Effector memory CD4-positive, alpha-beta T cell (primary cell): ENCODE measurements at places on chromosomes 3 and 15.

- DNase-seq = no peak
These were observed 37.5 kb upstream of the FSTL1 start for GRCh38 chr3:120488296-120488695.

- no peak for DNase-seq
These were observed 5.9 kb downstream of the LRRC28 start for GRCh38 chr15:99257107-99257750.

DNA sequence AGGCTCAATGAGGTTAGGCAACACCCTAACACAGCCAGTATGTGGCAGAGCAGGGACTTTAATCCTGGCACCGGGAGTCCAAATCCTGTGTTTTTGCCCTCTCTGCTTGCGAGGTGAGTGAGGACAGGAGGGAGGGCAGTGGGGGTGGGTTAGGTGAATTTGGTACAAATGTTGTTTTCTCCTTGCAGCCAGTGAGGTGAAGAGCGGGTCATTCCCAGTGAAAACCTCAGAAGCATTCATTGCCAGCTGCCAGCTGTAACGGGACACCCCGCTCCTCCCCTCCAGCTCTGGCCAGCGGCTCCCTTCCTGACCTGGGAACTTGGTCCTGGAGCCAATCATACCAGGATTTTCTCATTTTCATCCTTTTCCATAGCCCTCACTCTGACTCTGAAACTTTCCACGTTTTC is 45.7 kb upstream of the RAB6B start:
- DNase-seq = no peak

- DNase-seq = no peak
These were observed 44.4 kb downstream of the CDAN1 start for GRCh38 chr15:42692536-42692935.

DNA sequence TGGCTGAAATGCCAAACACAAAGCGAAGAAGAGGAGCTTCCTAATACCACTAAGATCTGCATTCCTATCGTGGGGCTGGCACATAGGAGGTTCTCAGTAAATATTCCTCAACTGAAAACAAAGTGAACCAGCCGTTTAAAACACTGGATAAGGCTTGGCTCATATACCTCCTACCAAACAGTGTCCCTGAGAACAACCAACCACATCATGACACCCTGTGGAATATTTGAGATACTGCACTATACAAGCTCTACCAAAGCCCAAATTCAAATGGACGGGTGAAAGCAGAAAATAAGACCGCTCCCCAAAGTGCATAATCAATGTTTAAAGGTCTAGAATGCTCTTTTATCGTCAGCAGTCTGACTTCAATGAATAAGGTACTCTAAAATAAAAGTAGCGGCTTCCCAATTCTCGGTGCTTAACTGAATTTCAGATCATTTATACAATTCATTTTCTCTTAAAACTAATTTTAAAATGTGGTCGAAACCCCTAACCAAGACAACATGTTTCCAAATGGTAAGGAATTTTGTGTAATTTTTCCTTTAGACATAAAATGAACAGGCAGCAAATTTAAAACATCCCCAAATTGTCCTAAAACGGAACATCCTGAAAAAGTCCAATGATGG is 425.8 kb downstream of the ERC2 start:
- no peak for DNase-seq

DNA sequence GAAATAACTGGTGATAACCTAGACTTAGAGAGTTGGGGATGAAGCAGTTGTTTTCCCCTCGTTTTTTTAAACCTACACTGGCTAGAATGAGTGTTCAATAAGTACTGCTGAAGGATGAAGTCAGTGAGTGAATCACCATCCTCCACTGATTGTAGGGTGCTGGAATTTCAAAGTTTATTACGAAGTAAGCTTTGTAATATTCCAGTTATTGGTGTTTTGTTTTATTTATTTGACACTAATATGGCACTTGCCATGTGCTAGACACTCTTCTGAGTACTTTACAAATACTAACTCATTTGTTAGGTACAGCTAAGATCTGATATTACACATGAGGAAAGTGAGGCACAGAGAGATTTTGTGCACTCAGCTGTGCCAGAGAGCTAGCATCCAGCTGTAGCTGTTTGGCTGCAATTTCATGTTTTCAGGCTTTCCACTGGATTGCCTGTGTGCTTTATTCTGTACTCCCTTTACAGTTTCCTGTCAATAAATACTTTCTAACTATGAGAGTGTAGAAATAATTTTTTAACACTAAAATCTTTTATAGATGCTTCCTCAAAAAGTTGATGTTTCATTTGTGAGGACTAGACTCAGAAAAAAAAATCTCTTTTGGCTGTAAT is 5.8 kb downstream of the MAP2K5 start:
- no peak for DNase-seq

DNA sequence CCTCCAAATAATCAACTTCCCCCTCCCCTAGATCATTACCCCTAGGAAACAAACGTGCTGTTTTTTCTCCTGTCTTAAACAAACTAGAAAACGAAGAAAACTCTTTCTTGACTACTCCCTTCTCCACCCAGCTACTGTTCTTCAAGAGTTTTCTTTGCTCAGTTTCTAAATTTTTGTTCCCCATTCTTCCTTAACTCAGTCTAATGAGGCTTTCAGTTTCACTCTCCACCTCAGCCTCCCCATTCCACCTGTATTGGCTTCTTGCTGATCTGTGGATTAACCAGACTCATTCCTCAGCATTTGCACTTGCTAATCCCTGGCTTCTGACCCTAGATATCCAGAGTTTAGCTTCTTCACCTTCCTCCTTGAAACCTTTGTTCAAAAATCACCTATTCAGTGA is 26.8 kb downstream of the SERPINI1 start:
- no peak for DNase-seq

DNA sequence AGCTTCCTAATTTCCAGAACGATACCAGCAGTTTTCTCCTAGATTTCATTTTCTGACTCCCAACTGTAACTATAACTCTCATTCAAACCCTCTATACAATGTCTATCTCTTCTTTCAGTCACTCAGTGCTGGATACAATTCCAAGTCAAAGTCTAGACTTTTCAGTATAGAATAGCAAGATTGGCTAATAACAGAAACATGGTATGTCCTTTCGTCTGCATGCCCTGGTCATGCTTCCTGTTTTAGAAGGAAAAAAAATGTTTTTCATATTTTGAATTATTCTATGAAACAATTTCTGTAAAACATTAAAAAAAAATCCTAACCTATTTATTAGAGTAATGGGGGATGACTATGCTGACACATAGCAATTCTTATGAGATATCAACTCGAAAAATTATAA is 180.0 kb downstream of the KCNAB1 start:
- no peak for DNase-seq

DNA sequence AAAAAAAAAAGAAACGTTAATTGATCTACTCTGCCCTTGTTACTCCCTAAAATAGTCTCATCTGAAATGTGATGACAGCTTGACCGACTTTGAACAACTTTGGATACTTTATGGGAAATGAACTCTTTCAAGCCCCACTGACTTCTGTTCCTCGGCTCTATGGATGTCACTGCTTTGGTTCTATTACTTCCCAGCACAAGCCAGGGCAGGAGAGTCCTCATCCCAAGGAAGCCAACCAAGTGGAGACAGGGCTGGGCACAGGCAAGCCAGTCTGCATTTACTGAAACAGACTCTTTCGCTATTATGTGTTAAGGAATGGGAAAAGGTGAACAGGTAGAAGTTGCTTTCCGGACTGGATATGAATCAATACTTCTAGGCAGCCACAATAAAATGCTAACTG is 444.0 kb downstream of the FOXP1 start:
- no peak for DNase-seq

DNA sequence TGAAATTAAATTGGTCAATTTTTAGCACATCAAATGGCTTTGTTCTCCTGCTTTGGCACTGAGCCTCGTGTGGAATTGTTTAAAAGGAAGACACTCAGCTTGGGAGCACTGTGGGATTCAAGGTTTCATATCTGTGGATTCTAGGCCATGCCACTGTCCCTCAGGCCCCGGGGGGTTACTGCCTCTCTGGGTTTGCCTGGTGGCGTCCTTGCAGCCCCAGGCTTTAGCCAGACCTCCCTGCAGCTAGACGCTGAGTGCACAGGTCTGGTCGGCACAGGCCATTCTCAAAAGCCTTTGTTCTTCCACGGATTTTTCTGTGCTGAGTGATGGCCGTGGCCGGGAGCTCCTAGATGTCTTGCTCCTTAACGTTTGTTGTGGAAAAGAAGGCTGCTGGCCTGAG is 76.2 kb downstream of the CACNA2D3 start:
- no peak for DNase-seq

DNA sequence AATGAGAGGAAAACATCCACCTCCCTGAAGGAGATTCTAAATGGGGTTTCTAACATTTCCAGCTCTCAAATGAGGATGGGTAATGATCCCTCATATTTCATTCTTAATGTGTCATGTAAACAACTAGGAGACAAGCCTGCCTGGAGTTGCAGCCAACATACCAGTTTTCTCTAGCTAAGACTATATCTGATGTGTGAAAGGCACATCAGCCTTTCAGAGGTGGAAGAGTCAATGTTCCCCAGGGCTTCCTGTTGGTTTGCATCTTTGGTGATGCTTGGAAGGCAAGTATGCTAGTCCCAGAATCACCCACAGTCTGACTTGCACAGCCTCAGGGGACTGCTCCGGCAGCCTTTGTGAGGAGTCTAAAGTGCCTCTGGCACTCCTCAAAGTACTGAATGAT is 921.2 kb downstream of the SQOR start:
- no peak for DNase-seq

DNA sequence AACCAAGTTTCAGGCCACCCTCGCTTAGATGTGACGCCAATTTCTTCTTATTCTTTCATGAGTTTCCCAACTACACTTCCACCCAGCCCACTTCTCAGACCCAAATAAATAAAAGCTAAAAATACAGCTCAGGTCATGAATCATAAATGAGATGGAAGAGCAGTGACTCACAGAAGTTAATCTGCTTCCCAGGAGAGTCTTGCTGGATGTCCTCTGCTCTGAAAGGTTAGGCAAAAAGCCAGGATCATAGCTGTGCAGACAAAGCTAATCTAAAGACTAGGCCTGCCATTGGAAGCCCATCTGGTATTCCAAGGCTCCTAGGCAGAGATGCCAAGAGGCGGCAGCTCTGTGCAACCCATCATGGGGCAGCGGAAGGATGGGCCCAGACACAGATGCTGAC is 24.1 kb downstream of the SHC4 start:
- DNase-seq = no peak

GRCh38 chr3:43285644-43286043 is 696 bp upstream of the SNRK start:
- DNase-seq = no peak

DNA sequence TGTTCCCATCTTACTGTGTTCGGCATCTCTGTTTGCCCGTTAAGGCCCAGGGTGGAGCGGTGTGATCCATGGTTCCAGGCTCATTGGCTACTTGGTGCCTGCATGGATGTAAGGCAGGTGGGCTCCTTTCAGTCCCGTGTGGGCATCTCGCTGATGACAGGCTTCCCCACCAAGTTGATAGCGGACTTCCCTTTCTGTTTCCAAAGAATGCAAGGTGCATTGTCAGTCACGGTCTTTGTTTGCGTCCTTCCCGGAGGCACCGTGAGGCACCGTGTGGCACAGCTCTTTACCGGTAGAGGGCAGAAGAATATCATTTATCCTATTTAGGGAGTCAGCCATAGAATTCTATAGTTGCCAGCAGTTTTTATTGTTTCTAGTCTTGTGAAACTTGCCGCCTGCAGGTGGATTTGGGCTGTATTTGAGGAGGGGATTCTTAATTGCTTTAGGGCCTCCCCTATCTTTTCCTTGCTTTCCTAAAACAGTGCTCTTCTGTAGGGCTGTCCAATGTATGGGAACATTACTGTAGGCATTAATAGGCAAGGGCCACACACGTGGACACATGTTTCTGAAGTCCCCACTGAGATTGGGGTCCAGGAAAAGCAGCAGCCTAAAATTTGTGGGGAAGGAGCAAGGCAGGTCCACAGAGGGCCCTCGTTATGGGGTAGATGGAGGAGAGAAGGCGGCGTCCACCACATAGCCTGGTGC is 244.1 kb downstream of the SLCO3A1 start:
- no peak for DNase-seq

DNA sequence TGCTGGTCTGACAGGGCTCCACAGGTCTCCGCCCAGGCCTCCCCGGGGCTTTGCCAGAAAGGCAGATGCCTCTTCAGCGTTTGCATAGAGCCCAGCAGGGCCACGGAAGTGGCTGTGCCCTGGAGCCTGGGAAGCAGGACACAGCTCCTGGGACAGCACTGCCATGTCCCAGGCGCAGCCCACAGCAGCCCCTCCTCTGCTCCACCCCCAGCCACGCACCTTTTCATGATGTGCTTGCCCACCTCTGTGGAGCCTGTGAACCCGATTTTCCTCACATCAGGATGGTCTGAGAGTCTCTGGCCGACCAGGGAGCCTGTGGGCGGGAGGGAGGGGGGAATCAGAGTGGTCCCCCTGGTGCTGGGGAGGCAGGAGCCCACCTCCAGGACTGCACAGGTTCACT is 33.9 kb upstream of the SLC41A3 start:
- no peak for DNase-seq

- DNase-seq = no peak
These were observed 556.0 kb downstream of the OTOL1 start for GRCh38 chr3:162052636-162053035.
